ENCODE measurements at places on chromosomes 5 and 9.
A peak's percentile ranks its signal among the peaks of the same experiment; 100 is the strongest.

DNA sequence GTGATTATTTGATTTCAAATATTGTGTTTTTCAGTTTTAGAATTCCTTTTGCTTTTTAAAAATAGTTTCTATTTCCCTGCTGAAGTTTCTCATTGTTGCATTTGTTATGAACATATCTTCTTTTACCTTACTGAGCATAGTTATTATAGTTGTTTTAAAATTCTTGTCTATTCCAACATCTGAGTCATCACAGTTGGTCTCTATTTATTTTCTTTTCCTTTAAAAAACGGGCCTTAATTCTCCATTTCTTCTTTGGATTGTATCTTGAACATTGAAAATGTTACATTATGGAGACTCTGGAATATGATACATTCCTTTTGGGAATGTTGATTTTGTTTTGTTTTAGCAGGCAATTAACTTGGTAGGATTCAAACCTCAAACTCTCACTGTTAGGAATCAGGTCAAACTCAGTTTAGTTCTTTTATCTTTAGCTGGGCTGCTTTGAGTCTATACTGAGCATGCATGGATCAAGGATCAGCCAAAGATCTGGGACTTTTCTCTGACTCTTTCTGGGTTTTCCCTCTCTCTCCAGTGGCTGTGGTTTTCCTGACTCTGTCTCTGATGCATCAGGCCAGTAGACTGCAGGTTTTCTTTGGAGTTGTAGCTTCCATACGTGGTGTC lies 70.3 kb downstream of the TEK start:
- ATAC-seq: no peak

- ATAC-seq: peak; percentile 94
Observed at GRCh38 chr9:134301387-134302129, 24.7 kb upstream of the RXRA start.

GRCh38 chr5:53167836-53168235 lies 58.3 kb upstream of the MOCS2 start:
- no peak for ATAC-seq

- ATAC-seq: no peak
Observed at GRCh38 chr9:93422977-93423616, 28.4 kb upstream of the FAM120A start.

DNA sequence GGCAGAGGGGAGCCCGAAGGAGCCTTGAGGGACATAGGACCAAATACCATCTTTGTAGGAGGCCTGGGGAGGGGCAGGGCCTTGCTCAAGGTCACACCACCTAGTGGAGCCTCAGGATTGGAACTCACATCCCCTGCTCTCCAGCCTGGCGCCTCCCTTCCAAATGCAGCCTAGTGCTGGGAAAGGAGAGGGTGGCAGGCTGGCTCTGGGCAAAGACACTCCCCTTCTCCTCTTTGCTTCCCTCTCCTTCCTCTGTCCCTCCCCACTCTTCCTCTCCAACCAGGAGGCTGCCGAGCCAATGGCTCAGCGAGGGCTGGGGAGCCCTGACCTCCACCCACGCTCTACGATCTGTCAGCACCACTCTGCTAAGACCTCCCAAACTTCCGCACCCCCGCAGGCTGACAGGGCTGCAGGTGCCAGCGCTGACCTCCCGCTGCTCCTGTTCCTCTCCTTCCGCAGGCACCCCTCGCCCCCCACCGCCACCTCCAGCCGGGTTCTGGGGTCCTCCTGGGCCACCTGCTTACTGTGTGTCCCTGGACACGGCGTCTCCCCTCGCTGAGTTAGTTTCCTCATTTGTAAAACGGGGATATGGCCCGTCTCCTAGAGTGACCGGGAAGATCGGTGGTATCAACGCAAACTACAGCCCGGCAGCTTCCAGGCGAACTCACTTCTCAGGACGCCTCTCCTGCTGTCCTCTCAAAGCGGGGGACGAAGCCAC lies 52.9 kb downstream of the C9orf50 start:
- no peak for ATAC-seq

GRCh38 chr5:21212026-21212425 lies 1224.0 kb upstream of the CDH18 start:
- ATAC-seq: no peak

DNA sequence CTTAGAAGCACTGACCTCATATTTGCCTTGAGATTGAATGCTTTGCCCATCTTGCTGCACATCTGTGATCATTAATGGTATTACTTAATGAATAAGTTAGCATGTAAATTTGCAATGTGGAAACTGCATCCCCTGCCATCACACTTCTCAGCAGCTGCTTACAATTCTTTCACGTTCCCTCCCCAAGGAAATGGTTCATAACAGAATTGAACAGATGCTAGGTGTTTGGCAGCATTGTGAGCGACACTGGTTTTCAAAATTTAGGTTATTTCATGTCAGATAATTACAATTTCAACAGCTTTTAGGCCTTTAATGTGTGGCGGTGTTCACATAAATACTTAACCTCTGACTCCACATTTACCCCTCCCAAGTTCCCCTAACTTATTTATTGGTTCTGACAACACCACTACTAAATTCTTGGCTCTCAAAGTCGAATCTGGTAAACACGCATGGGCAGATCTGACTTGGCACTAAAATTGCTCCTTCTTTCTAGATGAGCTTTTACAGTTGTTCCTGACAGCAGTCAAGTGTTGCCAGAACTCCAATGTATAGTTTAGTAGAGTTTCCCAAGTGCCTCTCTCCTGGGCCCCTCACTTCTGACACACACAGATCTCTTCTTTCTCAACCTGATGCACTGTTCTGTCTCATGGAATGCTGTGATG lies 46.8 kb downstream of the SLC1A3 start:
- ATAC-seq: no peak

GRCh38 chr5:83848941-83849340 lies 128.3 kb upstream of the HAPLN1 start:
- ATAC-seq: no peak

GRCh38 chr9:14608540-14608939 lies 84.7 kb downstream of the ZDHHC21 start:
- no peak for ATAC-seq

GRCh38 chr5:56301069-56301468 lies 67.9 kb upstream of the ANKRD55 start:
- ATAC-seq: no peak

DNA sequence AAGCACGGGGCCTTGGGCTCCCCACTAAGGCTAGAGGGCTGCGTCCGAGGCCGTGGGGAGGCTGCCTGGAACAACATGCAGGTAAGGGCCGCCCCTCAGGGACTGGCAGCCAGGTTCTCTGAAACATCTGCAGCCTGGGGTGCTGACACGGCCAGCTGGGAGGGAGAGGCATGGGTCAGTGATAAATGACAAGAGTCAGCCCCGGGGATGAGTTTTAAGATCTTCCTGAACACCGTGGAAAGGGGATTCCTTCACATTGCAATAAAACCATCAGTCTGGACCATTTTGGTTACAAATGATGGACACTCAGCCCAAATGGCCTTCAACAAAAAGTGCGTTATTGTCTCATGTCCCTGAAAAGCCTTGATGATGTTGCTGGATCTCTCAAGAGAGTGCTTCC lies 32.9 kb upstream of the SAP30L start:
- no peak for ATAC-seq

GRCh38 chr9:137551264-137552021 lies at the start of gene MRPL41:
MRPL41 (plus strand) TSS chr9:137551879; CDS start chr9:137552082, 203 bp downstream.
- ATAC-seq: peak; percentile 96

GRCh38 chr5:110973510-110973909 lies 98.0 kb upstream of the TSLP start:
- ATAC-seq: no peak

DNA sequence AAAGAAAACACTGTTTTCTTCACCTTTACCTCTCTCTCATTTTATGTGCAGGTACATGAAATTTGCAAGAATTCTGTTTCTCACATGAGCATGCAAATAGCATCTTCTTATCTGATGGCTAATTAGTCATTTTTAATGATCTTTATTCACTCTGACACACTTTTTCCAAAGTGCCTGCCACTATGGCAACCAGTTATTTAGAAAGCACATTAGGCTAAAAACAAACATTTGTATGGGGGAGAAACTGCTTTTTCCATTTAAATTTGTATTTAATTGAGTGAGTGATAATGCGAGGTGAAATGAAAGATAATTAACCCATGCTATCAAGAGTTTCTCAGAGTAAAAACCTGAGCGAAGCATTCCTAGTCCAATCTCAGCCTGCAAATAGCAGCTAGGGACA lies 365.0 kb downstream of the MAT2B start:
- ATAC-seq: no peak

DNA sequence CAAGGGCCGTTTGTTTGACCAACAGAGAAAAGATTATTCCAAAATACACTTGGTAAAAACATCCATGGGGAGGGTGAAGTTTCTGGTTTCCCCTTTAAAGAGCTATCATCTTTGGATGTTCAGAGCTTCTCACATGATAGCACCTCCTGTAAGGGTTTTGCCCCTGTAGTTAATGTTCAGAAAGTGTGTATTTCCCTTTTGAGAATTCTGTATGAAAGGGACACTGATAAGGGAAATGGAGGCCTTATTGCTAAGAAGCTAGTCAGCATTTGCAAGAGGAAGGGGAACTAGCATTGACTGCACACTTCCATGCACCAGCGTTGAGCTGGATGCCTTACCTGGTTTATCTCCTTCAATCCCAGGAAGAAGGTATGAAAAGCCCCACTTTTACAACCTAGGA lies 31.5 kb upstream of the C5orf58 start:
- no peak for ATAC-seq

GRCh38 chr5:138936968-138937345 lies 61.8 kb upstream of the LRRTM2 start:
- no peak for ATAC-seq

- no peak for ATAC-seq
Observed at GRCh38 chr5:66513130-66513529, 83.1 kb upstream of the MAST4 start.

DNA sequence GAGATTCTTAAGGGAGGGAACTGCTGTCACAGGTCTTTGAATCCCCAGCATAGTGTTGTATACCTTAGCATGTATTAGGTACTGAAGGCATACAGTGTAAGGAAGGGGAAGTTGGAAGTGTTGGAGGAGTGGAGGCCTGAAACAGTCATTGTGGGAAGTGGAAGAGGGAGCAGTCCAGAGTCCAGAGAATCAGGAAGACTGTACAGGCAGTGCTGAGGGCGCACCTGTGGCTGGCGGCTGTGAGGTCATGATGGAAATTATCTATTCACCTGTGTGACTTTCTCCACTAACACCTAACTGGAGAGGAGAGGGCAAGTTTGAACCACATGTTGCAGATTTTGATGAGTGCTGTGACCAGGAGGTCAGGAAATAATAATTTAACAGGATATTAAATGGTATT lies 119.7 kb upstream of the NIPBL start:
- no peak for ATAC-seq

DNA sequence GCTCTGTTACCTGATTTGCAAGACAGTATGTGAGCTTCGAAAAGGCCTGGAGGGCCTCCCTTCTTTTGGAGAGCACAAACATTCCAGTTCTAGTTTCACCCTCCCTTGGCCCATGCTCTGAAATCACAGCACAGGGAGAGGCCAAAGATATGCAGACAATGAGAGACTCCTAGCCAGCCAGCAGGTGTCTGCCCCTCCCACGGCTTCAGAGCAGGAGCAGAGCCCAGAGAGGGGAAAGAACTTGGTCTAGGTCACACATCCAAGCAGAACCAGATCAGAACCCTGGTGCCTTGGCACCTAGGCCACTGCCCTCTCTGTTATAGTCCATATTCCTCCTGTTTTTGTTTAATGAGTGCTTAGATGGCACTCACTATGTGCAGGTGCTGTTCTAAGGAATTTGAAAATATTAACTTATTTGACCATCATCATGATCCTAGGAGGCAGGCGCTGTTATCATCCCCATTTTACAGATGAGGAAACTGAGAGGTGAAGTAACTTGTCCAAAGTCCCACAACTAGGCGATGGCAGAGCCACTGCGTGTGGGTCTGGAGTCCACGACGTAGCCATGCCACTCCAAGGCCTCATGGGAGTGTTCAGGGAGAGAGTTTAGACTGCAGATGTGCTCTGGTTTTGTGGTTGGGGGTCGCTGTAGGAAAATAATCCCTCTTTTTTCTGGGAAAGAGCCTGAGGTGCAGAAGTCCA lies 27.2 kb downstream of the TMOD1 start:
- ATAC-seq: no peak

GRCh38 chr5:98899456-98899855 lies 29.4 kb downstream of the CHD1 start:
- ATAC-seq: no peak

GRCh38 chr5:171595401-171595800 lies 176.0 kb downstream of the FGF18 start:
- no peak for ATAC-seq

DNA sequence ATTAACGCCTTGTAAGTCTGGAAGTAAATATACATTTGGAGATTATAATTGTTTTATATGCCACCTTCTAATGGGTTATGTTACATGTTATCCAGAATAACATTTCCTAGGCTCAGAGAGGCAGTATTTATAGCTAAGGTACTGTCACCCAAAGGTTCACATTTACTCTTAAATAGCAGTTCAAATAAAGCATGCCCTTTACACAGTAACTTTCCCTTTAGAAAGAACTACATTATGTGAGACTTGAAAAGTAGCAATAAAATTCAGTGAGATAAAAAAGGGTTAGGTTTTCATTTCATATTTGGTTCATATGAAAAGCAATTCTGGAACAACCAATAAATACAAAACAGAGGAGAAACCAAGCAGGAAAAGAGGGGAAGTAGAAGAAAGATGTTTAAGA lies 35.1 kb downstream of the SKIC3 start:
- no peak for ATAC-seq

DNA sequence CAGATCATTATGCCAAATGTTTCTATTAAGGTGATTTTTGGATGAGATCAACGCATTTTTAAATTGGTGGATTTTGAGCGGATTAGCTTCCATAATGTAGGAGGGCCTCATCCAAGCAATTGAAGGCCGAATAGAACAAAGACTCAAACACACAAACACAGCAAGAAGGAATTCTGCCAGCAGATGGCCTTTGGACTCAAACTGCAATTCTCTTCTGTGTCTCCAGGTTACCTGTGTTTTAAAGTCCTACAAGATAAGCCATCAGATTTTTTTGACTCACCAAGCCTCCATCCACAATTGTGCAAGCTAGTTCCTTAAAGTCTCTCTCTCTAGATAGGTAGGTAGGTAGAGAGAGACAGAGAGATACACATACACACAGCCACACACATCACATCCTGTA lies 25.5 kb downstream of the CDH6 start:
- ATAC-seq: no peak

DNA sequence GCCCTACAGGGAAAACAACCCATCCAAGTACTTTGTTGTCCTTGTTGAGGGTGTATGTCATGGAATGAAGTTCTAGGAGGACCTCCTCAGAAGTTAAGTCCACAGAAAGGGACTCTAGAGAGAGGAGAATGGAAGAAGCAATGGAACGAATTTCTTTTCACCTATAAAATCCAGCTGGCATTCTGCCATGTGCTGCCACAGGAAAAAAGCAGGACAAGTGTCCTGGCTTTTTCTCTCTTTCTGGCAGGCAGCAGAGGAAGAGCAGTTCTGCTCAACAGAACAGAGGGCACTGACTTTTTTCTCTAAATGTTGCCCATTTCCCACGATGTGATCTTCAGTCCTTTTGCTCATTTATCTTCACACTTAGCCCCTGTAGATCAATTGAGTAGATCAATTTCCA lies 240.8 kb downstream of the MCTP1 start:
- ATAC-seq: no peak

Measured in activated CD4-positive, CD25-positive, alpha-beta regulatory T cell treated with anti-CD3 and anti-CD28 coated beads, Interleukin-2, amount 50 U/mL, for 24 hours (primary cell).